ENCODE measurements at places on chromosomes 6 and 20.

DNA sequence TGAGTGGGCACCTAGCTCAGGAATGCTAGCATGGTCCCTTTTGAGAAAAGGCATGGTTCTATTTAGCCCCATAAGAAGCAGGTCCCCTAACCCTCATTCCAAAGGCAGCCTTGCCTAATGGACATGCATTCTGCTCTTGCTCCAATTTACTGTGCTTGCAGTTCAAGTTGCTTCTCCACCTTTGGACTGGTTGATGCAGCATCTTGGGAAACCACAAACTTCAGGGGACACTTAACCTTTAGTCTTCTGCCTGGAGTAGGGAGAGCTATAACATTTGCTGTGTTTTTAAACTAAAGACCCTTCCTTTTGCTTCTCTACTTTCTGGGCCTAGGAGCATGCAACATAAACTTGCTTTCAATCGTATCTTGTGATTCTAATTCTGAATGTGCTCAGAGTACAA lies 5.1 kb upstream of the PHF3 start:
- no peak for DNase-seq

- peak; percentile 66 for DNase-seq
Observed at GRCh38 chr20:45911486-45912343, at the start of gene PLTP. Gene PLTP (minus strand): TSS chr20:45912155. CDS start chr20:45911452, 703 bp downstream.

- peak; percentile 63 for DNase-seq
Observed at GRCh38 chr6:137894779-137895385, 27.8 kb downstream of the TNFAIP3 start.

GRCh38 chr6:165469483-165469882 lies 160.1 kb upstream of the C6orf118 start:
- DNase-seq: no peak

- peak; percentile 49 for DNase-seq
Observed at GRCh38 chr6:88855541-88856147, 107.8 kb downstream of the RNGTT start.

GRCh38 chr6:110125361-110125760 lies 54.1 kb downstream of the WASF1 start:
- DNase-seq: no peak

GRCh38 chr6:75202676-75203131 lies 3.1 kb downstream of the COL12A1 start:
- no peak for DNase-seq

DNA sequence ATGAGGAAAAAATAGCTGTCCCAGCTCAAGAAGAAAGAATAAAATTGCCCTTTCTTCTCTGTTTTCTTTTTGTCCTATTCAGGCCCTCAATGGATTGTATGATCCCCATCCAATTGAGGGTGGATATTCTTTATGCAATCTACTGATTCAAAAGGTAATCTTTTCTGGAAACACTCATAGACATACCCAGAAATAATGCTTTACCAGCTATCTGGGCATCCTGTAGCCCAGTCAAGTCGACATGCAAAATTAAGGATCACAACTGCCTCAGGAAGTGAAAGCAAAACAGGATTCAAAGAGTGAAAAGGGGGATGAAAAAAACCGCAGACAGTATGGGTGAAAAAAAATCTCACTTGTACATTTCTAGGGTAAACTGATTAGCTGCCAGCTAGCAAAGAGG lies 410.1 kb downstream of the TBC1D32 start:
- no peak for DNase-seq

- no peak for DNase-seq
Observed at GRCh38 chr6:51830666-51831065, 256.7 kb downstream of the PKHD1 start.

- no peak for DNase-seq
Observed at GRCh38 chr20:63885264-63886053, 9.5 kb upstream of the DNAJC5 start.

DNA sequence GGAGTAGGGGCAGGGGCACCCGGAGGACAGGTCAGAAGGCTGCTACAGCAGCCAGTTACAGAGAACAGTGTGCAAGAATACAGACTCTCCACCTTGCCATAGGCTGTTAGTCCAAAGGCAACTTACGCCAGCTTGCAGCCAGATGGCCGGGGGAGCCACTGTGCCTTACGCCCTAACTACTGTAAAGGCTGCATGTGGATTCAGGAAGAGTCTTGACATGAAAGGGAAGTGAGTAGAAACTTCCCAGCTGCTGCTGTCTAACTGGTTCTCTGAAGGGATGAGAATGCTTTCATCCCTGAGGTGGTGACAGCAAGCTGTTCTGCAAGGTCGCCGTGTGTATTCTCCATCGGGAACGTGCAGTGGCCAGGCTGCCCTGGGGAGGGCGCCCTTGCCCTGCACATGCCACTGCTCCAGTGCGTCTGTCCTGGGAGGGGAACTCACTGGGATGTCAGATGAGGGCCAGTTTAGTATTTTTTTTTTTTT lies 46.1 kb downstream of the LYRM4 start:
- peak; percentile 51 for DNase-seq

- DNase-seq: no peak
Observed at GRCh38 chr6:57297505-57297904, 19.9 kb upstream of the PRIM2 start.

- DNase-seq: no peak
Observed at GRCh38 chr6:170429450-170429849, 122.9 kb downstream of the FAM120B start.

- DNase-seq: no peak
Observed at GRCh38 chr6:99333068-99333467, 16.4 kb downstream of the FAXC start.

DNA sequence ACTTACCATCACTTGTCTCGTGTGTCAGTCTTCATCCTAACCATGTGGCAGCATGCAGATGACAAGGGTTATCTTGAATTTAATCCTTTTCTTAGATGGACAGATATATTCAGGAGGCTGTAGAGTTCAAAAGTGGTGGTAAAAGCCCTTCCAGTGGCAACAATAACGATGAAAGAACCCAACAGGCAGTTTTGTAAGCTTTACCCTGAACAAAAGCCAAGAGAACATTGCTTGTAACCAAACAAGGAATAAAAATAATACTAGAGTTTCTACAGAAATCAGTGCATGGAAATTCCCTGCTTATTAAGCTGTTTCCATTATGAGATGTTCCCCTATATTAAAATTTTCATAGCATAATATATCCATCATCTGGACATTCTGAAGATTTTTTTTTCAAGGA lies 69.7 kb downstream of the PDE7B start:
- DNase-seq: peak; percentile 43

DNA sequence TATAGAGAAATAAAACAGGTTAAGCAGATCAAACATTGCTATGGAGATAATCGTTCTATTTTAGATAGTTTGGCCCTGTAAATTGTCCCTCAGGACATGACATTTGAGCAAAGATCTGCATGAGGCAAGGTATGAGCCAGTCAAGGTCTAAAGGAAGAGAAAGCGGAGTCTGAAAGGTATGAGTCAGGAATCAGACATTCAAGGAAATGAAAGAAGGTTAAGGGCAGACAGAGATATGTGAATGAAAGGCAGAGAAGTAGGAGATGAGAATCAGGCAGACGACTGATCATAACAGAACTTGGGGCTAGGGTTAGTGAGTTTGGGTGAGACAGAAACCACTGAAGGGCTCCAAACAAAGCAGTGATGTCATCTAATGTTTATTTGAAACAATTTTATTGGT lies 775.8 kb downstream of the MAFB start:
- DNase-seq: no peak

DNA sequence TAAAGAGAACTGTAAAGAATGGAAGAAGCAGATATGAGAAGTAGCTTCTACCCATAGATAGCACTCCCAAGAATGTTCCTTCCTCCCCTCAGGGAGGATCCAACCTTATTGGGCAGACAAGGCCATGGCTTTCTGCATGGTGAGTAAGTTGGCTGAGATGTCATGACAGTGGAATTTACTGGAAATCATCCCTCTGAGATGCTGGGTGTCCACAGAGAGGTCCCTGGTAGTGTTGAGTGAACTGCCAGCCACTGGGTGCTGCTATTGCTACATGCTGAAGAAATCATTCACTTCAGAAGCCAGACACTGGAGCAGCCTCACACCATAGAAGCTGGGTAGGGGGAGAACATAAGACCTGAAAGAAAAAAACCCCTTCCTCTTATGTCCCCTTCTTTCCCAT lies 46.4 kb upstream of the FERMT1 start:
- DNase-seq: no peak

GRCh38 chr20:57498425-57499400 lies 26.2 kb downstream of the CTCFL start:
- peak; percentile 46 for DNase-seq

DNA sequence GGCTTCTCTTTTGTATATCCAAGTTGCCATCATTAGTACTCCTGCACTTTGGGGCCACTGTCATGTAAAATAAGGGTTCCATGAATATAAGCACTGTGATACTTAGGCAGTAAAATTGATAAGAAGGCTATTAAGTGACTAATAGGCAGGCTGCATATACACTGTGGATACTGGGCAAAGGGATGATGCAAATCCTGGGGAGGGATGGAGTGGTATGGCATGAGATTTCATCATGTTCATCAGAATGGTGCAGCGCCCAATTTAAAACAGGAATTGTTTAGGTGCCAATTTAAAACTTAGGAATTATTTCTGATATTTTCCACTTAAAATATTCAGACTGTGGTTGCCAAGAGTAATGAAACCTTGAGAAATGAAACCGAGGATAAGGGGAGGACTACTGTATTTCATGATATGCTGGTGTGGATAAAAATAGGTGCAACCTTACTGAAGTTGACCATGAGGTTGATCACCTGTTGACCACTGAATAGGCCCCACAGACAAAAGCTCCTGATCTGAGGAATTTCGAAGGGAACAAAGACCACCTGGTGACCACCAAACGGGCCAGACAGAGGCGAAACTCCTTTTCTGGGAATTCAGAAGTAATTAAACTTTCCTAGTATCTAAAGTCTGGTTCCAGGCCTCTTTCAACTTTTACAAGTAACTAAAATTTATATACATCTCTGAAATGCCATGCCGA lies 4.9 kb upstream of the TRIM39 start:
- no peak for DNase-seq

- peak; percentile 4 for DNase-seq
Observed at GRCh38 chr6:22783931-22784330, 214.6 kb downstream of the HDGFL1 start.

DNA sequence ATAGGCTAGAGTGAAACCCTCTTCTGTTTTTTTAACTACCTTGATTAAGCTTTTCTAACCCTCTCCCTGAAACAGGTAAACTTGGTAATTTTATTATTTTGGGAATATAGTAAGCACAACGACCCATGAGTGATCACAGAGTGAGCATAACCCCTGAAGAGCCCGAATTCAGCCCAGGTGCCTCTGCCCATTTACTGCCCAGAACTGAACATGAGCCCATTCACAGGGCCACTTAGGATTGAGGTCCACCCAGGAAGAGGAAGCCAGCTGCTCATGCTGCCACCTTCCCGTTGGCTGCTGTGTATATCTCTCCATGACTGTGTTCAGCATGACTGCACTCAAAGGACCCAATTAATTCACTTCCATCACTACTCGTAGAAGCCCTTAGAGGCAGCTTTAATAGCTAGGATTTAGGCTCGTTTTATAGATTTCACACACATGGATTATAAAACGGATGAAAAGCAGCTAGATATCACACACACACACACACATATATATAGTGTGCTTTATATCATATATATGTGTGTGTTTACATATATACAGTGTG lies 8.3 kb upstream of the PDE10A start:
- DNase-seq: no peak

DNA sequence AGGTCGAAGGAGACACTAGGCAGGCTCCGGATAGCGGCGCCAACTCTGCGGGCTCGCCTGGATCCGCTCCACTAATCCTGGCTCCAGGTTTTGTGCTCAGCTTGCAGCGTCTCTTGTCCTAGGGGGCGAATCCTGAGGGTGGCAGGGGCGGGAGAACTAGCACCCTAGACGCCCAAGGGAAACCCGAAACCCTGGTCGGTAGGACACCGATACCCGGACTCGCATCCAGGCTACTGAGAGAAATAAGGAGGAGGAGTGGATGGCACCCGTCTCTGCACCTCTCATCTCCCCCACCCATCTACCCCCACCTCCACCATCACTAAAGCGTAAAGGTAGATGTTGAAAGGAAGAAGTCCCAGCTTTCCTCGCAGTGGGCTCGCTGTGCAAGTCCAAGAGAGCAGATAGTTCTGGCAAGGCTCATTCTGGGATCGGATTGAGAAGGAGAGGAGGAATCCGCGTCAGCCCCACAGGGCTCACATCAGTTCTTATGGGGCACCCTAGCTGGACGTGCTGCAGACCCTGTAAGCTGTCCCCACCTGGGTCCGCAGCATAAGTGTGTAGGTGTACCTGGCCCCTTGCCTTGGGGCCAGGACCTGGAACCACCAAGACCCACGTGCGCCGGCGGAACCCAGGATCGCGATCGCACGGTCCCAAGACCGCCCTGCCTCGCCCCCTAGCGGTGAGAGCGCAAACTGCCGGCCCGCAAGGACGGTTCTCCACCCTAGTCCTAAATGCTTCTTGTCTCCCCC lies 6.9 kb downstream of the SLC32A1 start:
- DNase-seq: peak; percentile 67

- DNase-seq: no peak
Observed at GRCh38 chr6:102494808-102495207, 1101.3 kb downstream of the GRIK2 start.

DNA sequence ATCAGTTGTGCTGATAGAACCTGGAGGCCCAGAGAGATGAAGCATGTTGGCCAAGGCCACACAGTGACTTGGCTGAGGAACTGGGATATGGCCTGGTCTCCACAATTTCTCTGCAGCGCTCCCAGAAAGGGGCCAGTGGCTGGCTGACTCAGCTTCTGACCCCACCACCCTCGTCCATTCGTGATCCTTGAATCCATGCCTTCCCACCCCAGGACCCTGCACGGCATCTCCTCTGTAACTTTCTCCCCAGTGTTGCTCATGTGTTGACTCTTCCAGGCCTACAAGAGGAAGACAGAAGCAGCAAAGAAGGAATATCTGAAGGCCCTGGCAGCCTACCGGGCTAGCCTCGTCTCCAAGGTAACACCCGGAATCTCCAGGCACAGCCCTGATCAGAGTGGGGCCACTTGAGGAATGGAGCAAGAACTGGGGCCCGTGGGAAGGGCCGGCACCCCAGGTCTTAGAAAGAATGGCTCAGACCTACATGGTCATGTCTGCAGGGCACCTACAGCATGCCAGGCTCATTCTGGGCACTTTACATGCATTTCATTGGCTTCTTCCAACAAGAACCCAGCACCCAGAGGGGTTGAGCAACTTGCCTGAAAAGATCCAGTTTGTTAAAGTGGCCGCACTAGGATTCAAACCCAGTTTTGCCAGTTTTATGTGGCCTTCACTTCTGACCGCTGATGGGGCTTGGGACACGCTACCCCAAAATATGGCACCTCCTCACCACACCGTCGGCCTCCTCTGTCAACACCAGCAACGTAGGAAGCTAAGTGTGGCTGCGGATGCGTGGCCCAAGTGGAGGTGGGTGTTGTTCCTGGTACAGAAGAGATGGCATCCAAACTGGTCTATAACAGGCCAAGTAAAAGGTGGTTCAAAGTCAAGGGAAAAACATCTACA lies 122.2 kb downstream of the JPH2 start:
- DNase-seq: no peak

GRCh38 chr6:2764610-2765165 lies 505 bp upstream of the WRNIP1 start:
- DNase-seq: peak; percentile 90

DNA sequence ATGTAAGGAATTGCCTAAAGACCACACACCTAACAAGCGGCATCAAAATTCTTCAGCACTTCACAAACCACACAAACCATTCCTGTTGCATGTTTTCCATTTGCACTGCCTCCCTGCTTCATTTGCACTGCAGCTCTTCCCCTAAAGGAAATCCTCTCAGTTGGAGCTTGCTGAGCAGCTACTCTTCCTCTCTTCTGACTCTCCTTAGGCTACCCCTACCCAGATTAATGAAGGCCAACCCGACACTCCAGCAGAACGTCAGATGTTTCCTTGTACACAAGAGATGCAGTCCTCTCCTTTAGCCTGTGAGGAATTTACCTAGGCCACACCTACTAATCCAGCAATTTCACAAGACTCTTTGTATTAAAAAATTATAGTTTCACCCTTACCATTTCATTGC lies 8.1 kb downstream of the BEND6 start:
- no peak for DNase-seq

Data from adipocyte (in vitro differentiated cells).